ENCODE measurements at places on chromosomes 2 and 18. TPM values are rescaled to one million over a fixed set of nuclear protein-coding genes. Genes with fewer than 3 reads are reported as not detected.

The SULT1C2 gene
- total RNA-seq: 1.0 TPM

The TEKT4 gene
- total RNA-seq: not detected

DNA sequence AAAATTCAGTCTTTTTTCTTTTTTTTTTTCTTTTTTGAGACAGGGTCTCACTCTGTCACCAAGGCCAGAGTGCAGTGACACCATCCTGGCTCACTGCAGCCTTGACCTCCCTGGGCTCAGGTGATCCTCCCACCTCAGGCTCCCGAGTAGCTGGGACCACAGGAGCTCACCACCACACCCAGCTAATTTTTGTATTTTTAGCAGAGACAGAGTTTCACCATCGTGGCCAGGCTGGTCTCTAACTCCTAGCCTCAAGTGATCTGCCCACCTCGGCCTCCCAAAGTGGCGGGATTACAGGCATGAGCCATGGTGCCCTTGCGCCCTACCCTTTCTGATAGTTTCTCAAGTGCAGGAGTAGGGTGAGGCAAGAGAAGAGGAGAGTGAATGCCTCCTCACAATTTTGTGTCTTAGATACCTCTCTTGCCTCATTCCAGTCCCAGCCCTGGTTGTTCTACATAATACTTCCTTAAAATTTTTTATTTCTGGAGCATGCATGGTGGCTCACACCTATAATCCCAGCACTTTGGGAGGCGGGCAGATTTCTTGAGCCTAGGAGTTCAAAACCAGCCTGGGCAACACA, 68.2 kb upstream of the CAB39 start:
- no peak for DNase-seq

GRCh38 chr2:241084856-241085444, 17.1 kb downstream of the MTERF4 start:
- DNase-seq: no peak

- no peak for DNase-seq
These were observed 406.1 kb upstream of the MEX3C start for GRCh38 chr18:51603551-51603950.

DNA sequence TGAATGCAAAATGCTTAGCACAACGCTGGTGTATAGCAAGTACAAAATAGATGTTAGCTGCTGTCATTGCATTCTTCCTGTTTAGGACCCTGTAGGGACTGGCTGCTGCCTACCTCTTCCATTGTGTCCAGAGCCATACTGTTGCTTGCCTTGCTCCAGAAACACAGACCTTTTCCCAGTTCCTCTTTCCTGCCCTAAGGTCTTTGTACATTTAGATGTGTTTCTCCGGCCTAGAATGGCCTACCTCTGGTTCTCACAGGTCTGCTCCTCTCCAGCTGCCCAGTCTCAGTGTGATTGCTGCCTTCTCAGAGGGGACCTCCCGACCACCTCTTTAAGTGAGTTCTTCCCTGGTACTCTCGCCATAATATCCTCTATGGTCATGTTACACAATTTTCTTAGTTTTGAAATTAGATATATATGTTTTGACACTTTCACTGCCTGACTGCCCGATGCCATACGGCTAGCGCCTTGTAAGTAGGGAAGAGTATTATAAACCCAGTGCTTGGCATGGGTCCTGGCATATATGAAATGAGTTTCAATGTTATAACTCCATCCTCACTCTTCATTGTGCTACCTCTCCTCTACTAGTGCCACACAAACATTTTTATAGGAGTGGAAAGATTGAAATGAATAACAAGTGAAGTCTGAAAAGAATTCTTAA, 48.3 kb downstream of the RFTN2 start:
- no peak for DNase-seq
